Activated CD8-positive, alpha-beta memory T cell treated with anti-CD3 and anti-CD28 coated beads for 1 hour (primary cell): ENCODE measurements at places on chromosomes 7 and 10.

DNA sequence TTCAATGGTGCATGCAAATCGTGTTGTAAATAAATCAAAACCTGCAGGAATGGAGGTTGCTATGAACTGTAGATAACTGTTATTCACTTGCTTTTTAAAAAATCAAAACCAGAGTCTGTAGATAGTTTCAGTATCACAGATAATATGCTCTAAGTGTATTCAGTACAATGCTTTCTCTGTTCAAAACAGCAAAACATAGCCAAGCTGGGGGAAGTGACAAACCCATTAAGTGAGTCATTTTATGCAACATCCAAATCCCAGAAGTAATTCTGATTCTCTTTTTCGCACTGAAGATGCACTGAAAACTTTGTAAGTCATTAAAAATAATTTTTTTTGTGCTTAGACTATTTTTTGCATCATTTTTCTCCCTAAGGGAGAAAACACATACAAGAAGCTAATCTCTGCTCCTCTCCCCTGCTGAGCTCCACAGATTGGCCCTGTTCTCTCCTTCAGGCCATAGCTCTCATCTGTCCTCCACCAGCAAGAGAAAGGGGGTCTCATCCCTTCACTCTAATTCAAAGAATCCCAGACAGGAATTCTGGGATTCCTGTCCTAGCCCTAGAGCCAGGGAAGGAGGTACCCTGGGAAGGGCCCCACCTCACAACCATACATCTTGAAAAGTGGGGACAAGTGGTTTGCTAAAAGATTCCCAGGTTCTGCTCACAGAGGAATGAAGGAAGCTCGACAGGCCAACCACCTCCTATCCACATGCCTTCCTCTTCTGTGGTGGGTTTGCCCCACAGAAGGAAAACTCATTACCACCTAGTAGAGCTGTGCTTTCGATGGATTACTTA, 4.9 kb downstream of the PRTFDC1 start:
- DNase-seq, result no peak

- no peak for DNase-seq
Observed at GRCh38 chr7:1618475-1618874, 48.6 kb upstream of the PSMG3 start.

DNA sequence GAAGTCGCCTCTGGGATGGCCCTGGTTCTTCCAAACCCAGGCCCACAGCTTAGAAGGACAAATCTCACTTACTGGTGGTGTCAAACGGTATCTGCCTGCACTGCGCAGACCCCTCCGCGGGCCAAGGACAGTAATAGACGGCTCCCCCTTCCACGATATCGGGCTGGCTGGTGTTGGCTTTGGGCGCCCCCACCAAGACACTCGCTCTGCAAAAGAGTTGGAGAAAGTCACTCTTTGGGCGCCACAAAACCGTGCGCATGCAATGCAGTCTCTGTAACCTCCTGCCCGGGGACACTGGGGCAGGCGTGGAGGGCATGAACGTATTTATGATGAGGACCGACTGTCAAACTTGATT, 1.1 kb downstream of the ITGA8 start:
- no peak for DNase-seq

- no peak for DNase-seq
Observed at GRCh38 chr7:105992905-105993304, 29.8 kb downstream of the CDHR3 start.

- peak; percentile 34 for DNase-seq
Observed at GRCh38 chr10:86585037-86585929, 63.7 kb upstream of the WAPL start.

- no peak for DNase-seq
Observed at GRCh38 chr7:73932364-73932763, 71.4 kb downstream of the TMEM270 start.

DNA sequence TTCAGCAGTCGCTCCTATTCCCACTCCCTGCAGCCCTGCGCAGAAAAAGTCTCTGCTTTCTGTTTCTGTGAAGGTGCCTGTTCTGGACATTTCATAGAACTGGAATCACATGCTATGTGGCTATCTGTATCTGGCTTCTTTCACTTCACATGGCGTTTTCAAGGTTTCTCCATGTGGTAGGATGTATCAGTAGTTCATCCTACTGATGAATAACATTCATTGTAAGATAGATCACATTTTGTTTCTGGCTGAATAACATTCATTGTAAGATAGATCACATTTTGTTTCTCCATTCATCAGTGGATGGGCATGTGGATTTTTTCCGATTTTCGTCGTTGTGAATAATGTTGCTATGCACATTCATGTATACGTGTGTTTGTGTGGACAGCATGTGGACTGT, 44.5 kb downstream of the HSPA12A start:
- no peak for DNase-seq

DNA sequence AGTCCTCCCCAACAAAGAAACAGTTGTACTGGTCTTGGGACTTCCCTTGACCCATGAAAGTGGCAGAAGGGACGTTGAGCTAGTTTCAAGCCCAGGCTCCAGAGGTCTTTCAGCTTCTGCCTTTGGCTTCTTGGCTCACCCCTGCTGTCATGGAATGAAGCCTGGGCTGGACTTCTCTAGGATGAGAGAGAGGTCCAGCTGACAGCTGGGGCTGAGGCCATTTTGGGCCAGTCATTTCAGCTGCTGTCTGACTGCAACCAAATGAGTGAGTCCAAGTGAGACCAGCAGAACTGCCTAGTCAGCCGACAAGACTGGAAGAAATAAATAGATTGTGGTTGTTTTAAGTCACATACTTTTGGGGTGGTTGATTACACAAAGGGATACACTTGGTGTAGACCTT, 76.6 kb downstream of the TMEM178B start:
- DNase-seq, result no peak

GRCh38 chr10:48492201-48492600, 112.7 kb downstream of the ARHGAP22 start:
- DNase-seq, result no peak

DNA sequence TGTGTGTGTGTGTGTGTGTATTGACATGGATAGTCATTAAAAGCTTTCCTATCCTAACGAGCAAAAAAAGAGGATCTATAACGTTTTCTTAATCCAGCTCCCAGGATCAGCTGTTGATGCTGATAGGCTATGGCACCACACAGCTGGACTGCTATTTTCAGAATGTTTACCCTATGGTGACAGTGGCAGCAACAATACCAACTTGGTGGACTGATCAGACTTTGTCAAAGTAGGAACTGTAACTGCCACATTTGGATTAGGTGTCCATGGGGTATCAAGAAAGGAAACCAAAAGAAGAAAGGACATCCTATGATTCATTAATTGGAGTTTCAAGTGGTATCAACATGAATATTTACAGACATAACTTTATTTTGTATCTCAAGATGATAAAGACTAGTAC, 2.7 kb upstream of the CLEC5A start:
- no peak for DNase-seq

- DNase-seq, result no peak
Observed at GRCh38 chr10:127374901-127375300, 174.2 kb upstream of the NPS start.

GRCh38 chr10:74207691-74208480, 56.9 kb downstream of the ADK start:
- DNase-seq, result no peak

GRCh38 chr7:82441669-82442478, 1.7 kb downstream of the CACNA2D1 start:
- DNase-seq, result no peak

DNA sequence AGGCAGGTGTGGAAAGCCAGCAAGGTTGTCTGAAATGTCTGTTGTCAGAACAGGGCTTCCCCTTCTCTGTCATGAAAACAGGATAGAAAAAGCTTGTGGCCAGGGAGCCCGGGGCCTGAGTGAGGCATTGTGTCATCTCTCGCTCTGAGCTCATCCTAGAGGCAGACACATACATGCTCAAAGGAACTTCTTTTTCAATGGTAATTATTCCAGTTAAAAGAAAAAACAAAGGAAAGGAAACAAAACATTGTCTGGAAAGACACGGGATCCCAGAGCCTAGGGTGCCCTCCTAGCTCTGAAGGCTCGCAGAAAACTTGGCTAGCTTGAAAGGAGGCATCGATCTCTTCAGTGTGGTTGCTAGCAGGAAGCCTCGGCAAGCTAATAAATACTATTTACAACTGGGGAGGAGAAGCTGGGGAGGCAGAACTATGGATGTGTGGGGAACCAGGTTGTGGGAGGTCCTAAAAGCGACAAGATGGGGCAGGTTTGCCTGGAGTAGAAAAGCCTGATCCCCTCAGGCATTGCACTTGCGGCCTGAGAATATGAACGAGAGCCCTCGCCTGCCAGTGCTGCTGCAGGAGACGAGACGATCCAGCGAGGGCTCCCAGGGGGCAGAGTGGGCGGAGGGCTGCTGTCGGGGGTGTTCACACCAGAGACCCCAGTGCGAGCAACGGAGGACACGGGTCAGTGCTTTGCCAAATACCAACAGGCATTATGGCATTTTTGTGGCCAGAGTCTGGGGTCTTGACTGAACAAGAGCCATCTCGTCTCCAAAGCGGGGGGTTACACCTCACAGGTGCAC, 32.8 kb upstream of the DGKI start:
- DNase-seq, result no peak

DNA sequence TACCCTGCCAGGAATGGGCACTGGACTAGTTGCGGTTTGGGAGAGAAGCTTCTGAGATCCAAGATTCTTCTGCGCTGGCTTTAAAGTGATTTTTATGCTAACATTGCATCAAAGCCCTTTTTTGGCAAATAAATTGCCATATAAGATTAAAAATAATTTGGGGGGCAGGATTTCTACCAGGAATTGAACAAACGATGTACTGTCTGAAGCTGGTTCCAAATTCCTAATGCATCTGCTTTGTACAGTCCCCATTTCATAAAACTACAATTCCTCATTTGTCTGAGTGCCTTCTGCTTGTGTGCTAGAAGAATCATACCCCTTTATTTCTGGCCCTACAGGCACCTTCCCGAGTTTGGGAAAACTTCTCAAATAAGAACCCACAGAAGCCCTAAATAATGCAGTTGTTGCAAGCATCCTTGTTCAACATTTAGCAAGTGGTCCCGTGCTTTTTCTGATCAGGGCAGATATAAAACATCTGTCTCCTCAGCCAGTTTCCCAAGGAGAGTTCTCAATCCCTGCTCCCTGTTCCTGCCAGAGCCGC, 349.7 kb downstream of the PTEN start:
- DNase-seq, result no peak

DNA sequence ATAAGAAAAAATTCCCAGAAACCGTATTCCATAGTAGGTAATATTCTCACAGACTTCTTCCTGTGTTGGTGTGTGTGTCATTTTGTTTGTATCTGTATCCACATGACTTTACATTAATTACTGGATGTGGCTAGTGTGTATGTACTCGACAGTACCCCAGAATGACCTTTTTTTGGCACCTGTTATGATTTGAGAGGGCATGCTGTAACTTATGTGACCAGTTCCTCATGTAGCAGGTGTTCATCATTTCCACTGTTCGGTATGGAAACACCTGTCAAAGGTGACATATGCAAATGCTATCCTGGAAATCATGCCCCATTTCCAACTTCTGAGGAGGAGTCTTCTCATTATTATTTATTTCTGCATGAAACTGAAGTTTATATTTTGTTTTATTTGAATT, 89.3 kb downstream of the ZMYND11 start:
- no peak for DNase-seq

- no peak for DNase-seq
Observed at GRCh38 chr7:96686305-96686704, 23.3 kb downstream of the SEM1 start.

GRCh38 chr10:69104994-69105790, 17.3 kb downstream of the SRGN start:
- no peak for DNase-seq

GRCh38 chr10:30437031-30437841, 3.3 kb downstream of the MAP3K8 start:
- DNase-seq, result no peak

DNA sequence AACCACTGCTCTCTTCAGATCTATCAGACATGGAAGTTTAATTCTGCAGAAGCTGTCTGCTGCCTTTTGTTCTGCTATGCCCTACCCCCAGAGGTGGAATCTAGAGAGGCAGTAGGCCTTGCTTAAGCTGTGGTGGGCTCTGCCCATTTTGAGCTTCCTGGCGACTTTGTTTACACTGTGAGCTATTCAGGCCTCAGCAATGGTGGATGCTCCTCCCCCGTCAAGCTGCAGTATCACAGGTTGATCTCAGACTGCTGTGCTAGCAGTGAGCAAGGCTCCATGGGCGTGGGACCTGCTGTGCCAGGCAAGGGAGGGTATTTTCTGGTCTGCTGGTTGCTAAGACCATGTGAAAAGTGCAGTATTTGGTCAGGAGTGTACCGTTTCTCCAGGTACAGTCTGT, 45.1 kb upstream of the CDK14 start:
- no peak for DNase-seq

- DNase-seq, result no peak
Observed at GRCh38 chr10:79184145-79184625, 115.4 kb downstream of the ZMIZ1 start.

GRCh38 chr10:133268532-133268931, 8.1 kb downstream of the ADAM8 start:
- no peak for DNase-seq

DNA sequence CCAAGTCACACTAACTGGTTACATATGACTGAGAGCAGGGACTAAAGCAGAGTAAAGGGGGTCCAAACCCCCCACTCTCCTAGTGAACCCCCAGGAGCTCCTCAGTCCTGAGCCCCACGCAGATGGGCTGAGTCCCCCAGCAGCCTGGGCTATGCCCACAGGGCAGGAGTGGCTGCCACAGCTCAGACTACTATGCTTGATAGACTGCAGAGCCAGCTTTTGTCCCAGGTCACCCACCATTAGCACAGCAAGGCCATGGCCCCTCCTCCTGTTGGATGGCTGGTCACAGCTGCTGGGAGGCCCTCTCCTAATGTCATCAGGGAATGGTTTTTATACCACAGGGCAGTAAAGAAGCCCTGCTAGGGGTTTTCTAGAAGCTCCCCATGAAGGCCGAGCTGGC, 46.3 kb upstream of the FGFR2 start:
- no peak for DNase-seq

GRCh38 chr10:68109331-68109730, at the start of gene MYPN:
Gene MYPN, plus strand, starts transcription at chr10:68109488. Its CDS starts 11,951 bp downstream, at chr10:68121439.
- DNase-seq, result no peak

- no peak for DNase-seq
Observed at GRCh38 chr7:151375530-151376217, 34.1 kb downstream of the NUB1 start.

DNA sequence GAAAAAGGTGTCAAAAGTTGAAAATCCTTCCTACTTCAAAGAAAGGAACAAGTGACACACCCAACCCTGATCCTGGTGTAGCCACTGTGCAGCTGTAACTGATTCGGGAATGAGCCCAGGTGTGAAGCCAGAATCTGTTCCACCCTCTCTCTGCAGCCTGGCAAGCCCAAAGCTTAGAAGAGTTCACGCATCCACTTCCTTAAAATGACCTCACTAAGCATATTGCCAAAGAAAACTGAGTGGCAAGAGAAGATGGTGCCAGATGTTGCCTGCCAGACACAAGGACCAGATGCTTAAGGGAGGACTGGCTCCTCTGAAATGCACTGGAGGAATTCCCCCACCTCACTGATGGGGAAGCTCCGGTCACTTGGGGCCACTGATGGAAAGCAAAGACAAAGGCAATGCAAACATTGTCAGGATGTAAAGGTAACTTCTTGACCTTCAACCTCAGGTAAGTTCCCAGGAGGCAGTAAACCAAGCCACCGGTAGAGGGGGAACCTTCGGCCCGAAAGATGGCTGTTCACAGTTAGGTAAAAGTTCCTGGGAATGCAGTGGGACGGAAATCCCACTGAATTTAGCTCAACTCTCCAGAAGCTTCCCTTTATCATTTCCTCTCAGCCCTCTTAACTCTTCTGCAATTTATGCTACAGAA, 554.9 kb downstream of the KCNMA1 start:
- no peak for DNase-seq

- no peak for DNase-seq
Observed at GRCh38 chr7:157009778-157010587, 480 bp downstream of the MNX1 start.
